ENCODE measurements at places on chromosomes 2 and 18.
A peak's percentile ranks its signal among the peaks of the same experiment; 100 is the strongest.

GRCh38 chr2:129067953-129068352, 749.3 kb upstream of the HS6ST1 start:
- DNase-seq, result no peak

DNA sequence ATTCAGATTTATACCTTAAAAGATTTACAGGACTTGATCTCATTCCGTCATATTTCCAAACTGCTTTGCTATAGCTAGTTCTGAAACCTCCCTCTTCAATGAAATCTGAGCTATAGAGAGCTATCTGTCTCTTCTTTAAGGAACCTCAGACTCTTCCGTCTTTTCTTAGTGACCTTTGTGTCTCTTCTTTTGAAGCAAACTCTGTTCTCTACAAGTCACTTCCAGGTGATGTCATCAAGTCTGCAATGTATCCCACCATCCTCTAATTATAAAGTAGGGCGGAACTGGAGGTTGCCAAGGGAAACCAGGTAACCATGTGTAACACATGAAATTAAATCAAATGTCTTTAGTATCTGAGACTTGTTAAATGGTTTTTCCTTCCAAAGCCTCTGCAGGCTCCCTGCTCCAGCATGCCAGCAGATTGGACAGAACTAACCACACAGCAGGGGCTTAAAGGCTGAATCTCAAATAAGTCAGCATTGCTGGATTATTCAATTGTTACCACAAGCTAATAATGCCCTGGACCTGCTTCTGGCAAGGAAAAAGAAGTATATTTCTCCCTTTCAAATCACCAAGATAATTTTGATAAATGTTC, 41.2 kb upstream of the PEX13 start:
- peak; percentile 58 for DNase-seq

- no peak for DNase-seq
Observed at GRCh38 chr2:216431531-216431856, 19.2 kb downstream of the SMARCAL1 start.

- peak; percentile 72 for DNase-seq
Observed at GRCh38 chr2:1979569-1979968, 235.3 kb upstream of the PXDN start.

- no peak for DNase-seq
Observed at GRCh38 chr18:58997811-58998337, 133.2 kb downstream of the ZNF532 start.

- DNase-seq, result no peak
Observed at GRCh38 chr2:133109772-133110171, 439.8 kb upstream of the LYPD1 start.

- no peak for DNase-seq
Observed at GRCh38 chr2:114609203-114609602, 166.8 kb downstream of the DPP10 start.
